CD8-positive, alpha-beta T cell (primary cell): ENCODE measurements at places on chromosomes 6 and 20.

GRCh38 chr20:38835792-38836191 is 30.3 kb downstream of the PPP1R16B start:
- DNase-seq: no peak

- DNase-seq: peak; percentile 33
Measured at GRCh38 chr20:11204926-11205768, 531.3 kb upstream of the JAG1 start.

DNA sequence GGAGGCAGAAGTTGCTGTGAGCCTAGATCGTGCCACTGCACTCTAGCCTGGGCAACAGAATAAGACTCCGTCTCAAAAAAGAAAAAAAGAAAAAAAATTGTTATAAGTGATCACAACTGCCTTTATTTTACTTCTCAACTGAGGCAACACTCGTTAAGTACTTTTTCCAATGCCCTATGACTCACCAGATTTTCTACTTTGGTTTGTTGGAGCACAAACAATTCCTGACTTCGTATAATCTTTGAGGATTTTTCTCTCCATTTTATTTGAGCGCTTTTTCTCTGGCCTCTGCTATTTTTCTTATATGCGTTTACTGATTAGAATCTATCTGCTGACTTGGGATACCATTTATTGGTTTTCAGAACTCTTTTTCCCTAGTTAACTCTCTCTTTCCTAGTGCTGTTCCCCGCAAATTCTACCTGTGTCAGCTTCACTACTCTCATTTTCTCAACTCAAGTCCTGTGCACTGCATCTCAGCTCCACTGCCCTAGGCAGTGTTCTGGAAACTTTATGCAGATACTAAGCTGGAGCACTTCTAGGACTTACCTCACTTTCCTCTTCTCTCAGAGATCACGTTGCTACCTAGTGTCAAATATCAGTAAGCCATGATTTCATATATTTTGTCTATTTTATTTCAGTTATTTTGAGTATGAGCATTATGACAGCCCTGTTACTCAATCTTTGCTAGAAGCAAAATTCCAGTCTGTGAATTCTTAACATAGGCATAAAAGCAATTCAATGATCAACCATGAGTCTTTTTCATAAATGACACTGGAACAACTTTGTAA is 1120.1 kb upstream of the CITED2 start:
- DNase-seq: no peak

- no peak for DNase-seq
Measured at GRCh38 chr6:156731396-156731795, 45.8 kb upstream of the ARID1B start.

DNA sequence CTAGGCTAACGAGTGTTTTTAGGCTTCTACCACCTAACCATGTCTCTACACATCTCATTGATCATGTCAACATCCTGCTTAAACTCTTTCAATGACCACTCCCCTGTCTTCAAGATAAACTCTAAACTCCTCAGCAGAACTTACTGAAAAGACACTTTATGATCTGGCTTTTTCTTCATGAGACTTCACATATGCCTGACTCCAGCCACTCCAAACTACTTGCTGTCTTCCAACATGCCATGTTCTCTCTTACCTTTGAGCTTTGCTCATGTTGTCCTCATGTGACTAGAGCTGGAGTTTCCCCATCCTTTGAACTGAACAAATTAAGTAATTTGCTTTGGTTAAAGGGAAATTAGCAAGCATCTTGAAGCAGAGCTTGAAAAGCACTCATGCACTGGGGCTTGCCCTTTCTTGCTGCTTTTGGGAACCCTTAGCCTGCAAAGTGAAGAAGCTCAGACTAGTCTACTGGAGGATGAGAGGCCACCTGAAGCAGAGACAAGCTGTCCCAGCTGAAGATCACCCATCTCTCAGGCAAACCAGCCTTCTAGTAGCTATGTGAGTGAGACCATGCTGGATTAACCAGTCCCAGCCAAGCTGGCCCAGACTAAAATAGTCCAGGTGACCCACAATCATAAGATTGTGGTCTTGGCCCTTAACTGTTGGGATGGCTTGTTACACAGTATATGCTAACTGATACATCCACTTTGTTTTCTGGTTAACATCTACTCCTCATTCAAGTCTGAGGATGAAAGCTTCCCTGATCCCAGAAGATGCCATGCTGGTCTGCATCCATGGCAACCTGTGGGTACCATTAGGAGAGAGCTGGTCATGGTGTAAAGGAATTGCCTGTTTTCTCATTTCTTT is 235.8 kb downstream of the GMPR start:
- DNase-seq: peak; percentile 62

DNA sequence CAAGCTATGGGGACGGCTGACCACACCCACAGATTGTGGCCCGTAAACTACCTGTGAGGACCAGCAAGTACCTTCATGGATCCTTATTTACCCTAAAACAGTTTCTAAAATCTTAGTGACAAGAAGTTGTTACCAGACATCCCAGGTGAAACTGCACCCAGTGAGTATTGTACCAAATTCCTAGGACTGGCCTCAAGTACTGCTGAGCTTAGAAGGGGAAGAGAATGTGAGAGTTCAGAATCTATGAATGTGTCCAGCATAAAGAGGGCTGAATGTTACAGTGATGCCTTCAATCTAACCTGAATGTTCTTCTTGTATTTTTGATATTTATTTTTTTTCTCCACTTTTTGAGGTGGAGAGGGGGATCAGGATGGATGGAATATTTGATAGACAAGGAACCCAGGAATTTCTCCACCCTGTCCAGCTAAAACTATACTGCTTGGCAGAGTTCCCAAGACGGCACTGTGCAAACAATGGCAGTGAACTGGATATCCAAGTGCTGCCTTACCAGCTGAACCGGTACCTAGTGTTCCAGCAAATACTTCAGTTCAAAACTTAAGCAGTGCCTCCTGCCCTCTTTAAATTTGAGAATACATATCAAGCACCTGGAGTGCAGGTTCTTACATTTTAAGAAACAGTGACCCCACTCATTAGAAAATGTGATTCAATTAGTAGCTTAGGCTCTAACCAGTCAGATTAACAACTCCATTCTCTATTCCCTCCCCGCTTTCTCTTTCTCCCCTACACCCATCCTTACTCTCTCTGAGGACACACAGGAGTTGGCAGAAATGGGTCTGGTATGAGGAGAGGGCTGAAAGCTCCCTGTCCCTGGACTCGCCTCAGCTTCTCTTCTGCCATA is 427.3 kb upstream of the FLRT3 start:
- no peak for DNase-seq

DNA sequence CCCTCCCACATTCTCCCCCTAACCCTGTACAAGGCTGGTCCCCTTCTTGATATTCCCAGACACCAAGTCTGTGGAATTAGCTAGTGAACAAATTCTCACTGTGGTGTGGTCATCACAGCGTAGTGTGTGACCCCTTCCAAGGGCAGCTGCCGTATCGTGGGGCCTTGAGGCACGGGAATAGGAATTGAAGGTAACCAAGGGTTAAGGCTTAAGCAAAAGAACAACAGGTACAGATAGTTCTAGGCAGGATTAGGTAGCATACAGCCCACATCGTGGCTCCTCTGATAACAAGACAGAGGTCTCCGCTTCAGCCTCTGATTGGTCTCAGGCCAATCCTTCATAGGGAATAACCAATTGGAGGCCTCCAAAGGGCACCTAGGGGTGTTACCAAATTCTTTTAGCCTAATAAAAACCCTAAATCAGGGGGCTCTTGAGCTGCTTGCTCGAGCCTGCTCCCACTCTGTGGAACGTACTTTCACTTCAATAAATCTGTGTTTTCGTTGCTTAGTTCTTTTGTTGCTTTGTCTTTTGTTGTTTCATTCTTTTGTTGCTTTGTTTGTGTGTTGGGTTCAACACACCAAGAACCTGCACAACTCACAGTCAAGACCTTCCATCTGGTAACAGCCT is 64.7 kb downstream of the GPR6 start:
- no peak for DNase-seq

GRCh38 chr6:73107016-73107415 is 118.3 kb downstream of the KHDC1L start:
- DNase-seq: no peak

DNA sequence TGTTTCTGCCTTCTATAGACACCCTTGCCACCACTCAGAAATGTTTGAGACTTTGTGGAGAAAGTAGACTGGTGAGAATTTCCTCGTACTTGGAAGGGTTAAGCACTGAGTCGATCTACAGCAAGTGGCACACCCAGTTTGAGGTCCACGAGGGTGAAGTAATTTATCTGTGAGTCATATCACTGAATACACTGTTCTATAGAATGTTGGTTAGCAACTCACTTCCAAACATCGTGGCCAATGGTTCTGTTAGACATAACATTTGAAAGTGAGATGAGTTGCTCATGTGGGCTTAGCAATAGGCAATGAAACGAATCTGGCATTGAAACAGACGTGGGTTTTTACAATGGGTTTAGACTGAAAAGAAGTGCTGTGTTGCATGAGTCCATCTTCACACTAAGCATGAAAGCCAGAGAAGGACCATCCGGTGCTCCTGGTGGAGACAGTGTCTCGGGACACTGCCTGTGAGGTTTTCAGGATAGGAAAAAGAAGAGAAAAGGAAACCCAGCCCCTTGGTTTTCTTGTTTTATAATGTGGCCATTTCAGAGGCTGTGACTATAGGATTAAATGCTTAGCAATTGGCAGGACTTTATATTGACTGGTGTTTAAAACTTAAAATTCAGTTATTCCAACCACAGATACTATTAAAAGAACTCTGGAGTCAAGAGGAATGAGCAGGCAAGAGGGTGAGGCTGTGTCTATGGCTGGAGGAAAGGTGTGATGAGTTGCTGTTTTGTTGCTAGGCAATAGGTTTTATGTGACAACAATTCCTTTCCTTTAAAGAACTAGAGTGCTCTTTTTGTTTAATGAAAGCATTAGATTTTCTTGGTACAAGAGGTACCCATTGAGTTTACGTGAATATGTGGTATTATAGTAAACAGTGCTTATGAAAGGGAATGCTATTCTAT is 31.0 kb upstream of the EZR start:
- peak; percentile 85 for DNase-seq
